T-helper 22 cell (primary cell): ENCODE measurements at places on chromosomes 5 and 9.

GRCh38 chr5:93192087-93192486 is 388.9 kb downstream of the NR2F1-AS1 start:
- no peak for DNase-seq

DNA sequence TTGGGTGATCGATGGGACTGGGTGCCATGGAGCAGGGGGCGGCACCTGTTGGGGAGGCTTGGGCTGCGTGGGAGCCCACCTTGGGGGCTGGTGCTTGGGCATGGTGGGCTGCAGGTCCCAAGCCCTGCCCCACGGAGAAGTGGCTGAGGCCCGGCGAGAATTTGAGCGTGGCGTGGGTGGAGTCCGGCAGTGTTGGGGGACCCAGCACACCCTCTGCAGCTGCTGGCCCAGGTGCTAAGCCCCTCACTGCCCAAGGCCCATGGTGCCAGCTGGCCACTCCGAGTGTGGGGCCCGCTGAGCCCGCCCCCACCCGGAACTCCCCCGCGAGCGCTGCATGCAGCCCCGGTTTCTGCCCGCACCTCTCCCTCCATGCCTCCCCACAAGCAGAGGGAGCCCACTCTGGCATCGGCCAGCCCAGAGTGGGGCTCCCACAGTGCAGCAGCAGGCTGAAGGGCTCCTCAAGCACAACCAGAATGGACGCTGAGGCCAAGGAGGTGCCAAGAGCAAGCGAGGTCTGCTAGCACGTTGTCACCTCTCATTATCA is 1178.6 kb upstream of the CDH10 start:
- no peak for DNase-seq

- DNase-seq: no peak
These were observed 30.8 kb upstream of the ENHO start for GRCh38 chr9:34553511-34554021.

DNA sequence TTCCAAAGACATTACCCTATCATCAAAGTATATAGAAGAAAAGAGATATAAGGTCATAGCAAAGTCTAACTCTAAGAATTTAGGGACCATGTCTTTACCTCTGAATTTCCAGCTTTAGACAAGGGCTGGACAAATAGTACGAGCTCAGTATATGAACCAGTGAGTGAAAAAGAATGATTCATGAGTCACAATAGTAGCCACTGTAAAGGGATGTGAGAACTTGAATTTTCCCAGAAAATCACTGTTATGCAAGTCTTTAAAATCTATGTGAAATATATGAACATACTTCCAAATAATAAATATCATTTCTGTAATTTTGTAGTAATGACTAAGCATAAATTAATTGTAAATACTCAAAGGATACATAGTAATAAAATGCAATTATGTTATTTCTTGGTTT is 305.9 kb upstream of the PRR16 start:
- no peak for DNase-seq

DNA sequence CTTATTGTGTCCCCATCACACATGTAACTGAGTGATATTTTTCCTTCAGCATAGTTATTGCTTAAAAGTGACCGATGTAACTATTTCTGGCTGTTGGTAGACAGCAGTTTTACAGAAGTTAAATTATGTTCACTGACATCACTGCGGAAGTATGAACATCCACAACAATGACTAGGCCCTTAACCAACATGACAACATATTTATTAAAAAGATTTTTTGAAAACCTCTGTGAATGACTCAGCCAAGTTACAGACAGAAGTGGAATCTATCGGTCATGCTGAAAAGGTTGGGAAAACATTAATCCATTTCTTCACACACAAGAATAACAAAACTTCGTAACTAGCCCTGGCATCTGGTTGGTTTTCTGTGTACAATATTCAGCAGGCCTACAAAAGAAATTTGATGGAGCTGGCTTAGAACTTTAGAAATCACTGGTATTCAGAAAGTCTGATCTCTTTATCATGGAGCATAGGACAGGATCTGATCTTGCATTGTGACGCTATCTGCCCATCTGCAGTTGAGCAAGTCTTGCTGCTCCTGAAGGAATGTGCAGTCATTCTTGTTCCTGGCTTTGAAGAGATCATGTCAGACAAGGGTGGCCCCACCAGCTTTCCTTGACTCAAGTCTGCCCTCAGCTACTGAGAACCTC is 6.5 kb downstream of the GLIS3 start:
- no peak for DNase-seq

- no peak for DNase-seq
These were observed 12.7 kb downstream of the MEF2C start for GRCh38 chr5:88870285-88870684.

- no peak for DNase-seq
These were observed 121.8 kb upstream of the ELL2 start for GRCh38 chr5:96083361-96083881.

DNA sequence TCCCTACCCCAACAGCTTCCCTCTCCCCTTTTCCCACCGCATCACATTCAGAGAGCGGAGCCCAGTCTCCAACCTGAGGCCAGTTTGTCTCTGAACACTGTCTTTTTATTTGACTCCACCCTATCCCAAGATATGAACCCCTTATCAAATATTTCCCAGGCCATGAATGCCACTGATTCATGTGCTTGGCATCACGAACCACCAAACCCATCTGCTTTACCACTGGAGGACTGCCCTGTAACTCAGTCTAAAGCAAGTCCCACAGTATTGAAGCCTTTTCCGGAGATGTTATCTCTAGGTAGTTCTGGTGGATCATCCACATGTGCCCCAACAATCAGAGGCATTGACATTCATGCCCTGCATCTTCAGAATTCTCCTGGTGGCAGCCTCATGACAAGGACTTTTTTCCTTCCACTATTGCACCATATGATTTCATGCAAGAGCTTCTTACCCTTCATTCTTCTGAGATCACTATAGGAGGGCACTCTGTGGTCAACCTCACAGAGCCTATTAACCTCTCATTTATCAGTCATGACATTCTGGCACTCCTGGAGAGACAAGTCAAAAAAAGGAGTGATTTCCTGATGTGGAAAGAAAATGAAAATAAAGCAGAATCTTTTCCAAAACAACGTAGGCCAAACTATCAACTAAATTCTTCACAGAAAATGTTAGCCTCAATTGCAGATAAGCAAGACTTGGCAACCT is 12.3 kb upstream of the SPATA31D4 start:
- DNase-seq: no peak

GRCh38 chr5:1948111-1948510 is 65.4 kb upstream of the IRX4 start:
- DNase-seq: no peak

- DNase-seq: no peak
These were observed 7.9 kb downstream of the TXNDC8 start for GRCh38 chr9:110329639-110330230.

DNA sequence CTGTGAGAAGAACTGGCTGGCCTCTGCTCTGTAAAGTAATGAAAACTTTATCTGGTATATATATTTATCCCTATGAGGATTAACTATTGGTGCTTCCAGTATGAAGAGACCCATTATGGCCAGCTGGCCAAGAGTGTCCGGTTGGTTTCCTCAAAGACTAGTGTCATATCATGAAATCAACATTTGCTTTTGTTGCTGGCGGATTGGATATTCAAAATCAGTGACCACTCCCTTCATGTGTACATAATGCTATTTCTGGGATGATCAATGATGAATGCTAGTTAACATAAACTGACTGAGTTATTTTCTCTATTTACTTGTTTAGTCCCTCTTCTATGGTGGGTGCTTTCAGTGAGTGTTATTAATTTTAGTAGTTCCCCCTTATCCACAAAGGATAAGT is 60.8 kb upstream of the NUDT12 start:
- no peak for DNase-seq

GRCh38 chr5:158456756-158457155 is 597.8 kb upstream of the CLINT1 start:
- no peak for DNase-seq

- no peak for DNase-seq
These were observed 119.7 kb upstream of the RPS23 start for GRCh38 chr5:82397741-82398320.

DNA sequence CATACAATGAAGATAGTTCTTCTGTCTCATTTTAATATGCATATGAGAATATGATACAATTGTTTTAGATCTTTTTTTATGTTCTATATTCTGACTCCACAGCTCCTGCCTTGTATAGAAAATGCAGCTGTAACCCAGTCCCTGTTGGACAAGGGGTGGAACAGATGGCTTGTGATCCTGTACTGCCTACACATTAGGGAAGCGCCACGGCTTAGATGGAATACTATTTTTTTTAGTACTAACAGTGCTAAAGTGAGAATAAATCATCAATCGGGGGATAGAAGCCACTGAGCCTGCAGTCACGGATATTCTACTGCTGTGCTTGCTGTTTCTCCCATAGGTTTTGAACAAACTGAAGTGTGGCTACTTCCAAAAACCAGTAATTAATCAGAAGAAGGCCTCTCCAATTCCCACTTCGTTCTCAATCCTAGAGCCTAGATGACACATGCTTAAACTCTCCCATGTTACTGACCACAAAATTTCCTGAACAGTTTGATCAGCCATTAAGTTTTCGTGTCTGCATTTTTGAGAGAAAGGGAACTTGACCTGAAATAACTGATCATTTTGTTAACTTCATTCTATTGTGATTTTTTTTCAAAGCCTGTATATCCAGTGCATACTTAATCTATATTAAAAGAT is 150.3 kb downstream of the CDH18 start:
- no peak for DNase-seq

DNA sequence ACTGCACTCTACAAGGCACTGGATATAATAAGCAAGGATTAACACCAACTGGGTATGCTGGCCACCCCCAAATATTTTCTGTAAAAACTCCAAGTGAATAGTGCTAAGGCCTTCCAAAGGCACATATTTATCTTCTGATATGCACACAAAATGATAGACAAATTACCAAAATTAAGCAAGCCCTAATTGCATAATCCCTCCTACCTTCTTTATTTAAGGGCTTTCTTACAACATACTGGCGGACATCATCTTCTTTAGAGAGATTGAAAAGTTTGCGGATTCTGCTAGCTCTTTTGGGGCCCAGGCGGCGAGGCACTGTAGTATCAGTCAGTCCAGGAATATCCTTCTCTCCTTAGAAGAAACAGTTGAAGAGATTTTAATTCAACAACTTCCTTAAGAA is 1.9 kb downstream of the RPS6 start:
- DNase-seq: no peak

GRCh38 chr9:4792054-4792571 is 631 bp upstream of the RCL1 start:
- DNase-seq: no peak

- no peak for DNase-seq
These were observed 61.1 kb upstream of the IL6ST start for GRCh38 chr5:56055859-56056258.

- no peak for DNase-seq
These were observed 312.5 kb upstream of the PTGER4 start for GRCh38 chr5:40367255-40367654.

GRCh38 chr5:175415303-175415702 is 28.7 kb downstream of the DRD1 start:
- no peak for DNase-seq

DNA sequence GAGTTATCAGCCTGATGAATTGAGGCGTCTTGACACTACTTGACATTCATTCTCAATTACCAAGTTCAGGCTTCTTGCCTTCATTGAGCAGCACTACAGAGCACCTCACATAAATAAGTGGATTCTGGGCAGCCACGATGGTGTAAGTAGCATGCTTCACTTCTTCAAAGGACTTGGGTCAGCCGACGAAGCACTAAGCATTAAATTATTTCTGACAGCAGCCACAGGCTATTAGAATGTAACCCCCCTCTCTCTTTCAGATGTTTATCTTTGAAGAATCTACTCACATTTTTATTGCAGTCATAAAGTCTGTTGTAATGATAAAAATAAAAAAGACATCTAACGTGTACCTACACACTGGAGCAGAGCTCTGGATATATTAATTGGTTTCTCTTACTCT is 45.9 kb upstream of the VPS13A start:
- DNase-seq: no peak

- DNase-seq: no peak
These were observed 282.8 kb upstream of the C9orf72 start for GRCh38 chr9:27856054-27856453.
